ENCODE measurements at places on chromosomes 16 and 17. TPM values are rescaled to one million over a fixed set of nuclear protein-coding genes. Genes with fewer than 3 reads are reported as not detected.

GRCh38 chr16:5032748-5033167, 977 bp downstream of the NAGPA start:
- H3K36me3 ChIP-seq = no peaks in the 10 kb centered on the region
- DNase-seq = no peak
- peak overlapping the region; percentile 79 for H3K4me3 ChIP-seq
- H3K27me3 ChIP-seq = no peaks in the 10 kb centered on the region

The NPTX1 gene
- total RNA-seq = 0.68 TPM

GRCh38 chr17:18772471-18772870, 8.5 kb upstream of the TVP23B start:
- no peak for DNase-seq
- H3K27me3 ChIP-seq = no peaks in the 10 kb centered on the region
- H3K4me3 ChIP-seq = no peak overlapping the region

GRCh38 chr17:9174779-9175574, 153.7 kb downstream of the NTN1 start:
- peaks cover 24% of the 10 kb centered on the region for H3K4me1 ChIP-seq
- no peaks in the 10 kb centered on the region for H3K27me3 ChIP-seq
- H3K4me3 ChIP-seq = no peak overlapping the region

DNA sequence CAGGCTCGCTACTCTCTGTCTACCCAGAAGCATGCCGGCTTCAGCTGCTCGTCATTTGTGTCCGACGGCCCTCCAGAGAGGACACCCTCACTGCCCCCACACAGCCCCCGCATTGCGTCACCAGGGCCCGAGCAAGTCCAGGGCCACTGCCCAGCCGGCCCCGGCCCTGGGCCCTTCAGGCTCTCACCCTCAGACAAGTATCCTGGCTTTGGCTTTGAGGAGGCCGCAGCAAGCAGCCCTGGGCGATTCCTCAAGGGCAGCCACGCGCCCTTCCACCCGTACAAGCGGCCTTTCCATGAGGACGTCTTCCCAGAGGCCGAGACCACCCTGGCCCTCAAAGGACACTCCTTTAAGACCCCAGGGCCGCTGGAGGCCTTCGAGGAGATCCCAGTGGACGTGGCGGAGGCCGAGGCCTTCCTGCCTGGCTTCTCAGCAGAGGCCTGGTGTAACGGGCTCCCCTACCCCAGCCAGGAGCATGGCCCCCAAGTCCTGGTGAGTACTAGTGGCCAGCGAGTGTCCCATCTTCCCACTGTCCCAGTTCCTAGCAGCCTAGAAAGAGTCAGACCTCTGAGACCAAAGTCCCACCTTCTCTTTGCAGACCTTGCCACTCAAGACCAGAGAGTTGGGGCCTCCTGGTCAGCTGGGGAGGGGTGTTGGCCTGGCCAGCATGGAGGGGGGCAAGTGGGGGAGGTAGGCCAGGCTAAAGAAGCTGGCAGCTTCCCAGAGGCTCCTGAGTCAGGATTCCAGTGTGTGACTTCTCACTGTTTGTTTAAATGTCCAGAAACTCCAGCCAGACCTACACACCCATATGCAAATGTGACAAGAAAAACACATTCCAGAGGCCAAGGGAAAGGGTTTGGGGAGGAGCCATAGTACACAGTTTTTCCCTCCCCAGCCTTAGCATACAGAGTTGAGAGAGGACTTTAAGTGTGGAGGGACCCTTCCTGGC, 18.6 kb downstream of the FOXN1 start:
- H3K27ac ChIP-seq = no peak overlapping the region
- H3K36me3 ChIP-seq = no peaks in the 10 kb centered on the region
- DNase-seq = no peak
- peaks cover 3% of the 10 kb centered on the region for H3K4me1 ChIP-seq
- H3K4me3 ChIP-seq = no peak overlapping the region

The CYGB gene
- 17.7 TPM for total RNA-seq

DNA sequence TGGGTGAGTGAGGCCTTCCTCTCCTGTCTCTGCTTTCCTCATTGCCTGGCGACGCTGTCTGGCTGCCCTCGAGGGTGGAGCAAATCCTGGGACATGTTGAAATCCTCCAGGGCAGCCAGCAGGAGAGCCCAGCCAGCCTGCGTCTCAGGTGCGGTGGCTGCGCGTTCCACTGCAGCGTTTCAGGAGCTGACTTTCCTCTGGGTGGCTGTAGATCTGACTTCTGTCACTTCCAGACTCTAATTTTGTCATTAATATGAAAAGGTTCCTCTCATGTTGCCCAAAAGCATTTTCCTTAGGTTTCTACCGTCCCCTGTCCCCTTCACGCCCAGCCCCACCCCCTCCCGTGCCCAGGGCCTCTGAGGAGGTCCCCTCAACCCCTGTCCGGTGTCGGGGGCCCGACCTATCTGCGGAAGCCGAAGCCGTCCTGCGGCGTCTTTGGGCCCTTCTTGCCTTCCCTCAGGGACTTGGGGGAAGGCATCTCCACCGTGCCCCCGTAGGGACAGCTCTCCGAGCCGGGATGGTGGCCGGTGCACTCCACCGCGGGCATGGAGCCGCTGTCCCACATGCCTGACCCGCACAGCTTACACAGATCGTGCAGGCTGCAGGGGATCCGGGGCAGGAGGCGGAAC, 95.1 kb downstream of the TBC1D16 start:
- DNase-seq = no peak
- H3K4me3 ChIP-seq = no peak overlapping the region
- H3K27ac ChIP-seq = no peak overlapping the region
- no peaks in the 10 kb centered on the region for H3K27me3 ChIP-seq

DNA sequence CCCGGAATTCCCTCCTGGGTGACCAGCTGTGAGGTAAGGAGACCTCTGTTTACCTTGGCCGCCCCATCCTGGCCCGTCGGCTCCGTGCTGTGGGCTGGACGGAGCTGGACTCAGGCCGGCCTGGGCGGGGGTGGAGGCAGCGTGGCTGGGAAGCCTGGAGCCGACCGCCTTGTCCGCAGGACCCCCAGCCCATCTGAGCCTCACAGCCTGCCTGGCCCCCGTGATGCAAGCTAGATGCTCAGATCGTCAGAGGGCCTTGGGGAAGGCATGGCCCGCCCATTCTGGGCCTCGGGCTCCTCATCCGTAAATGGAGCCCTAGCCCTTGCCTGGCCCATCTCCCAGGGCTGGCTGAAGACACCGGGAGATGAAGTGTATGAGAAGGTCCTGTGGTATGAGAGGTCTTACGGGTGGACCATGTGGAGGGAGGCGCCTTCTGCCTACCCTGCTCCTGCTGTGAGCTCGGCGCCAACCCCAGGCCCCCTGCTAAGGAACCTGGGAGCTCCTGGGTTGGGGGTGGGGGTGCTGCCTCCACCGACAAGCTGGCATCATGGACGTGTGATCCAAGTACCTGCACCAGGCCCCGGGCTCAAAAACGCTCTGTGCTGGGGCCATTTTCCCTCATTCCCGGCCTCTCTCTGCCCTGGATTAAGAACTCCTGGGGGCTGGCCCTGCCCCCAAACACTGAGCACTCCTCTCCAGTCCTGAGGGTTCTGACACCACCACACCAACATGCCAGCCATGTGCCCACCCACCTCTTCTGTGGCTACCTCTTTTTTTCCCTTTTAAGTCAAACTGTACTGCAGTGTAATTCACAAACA, 5.4 kb upstream of the P2RX1 start:
- peak overlapping the region; percentile 45 for H3K27ac ChIP-seq
- peaks cover 16% of the 10 kb centered on the region for H3K4me1 ChIP-seq
- no peaks in the 10 kb centered on the region for H3K36me3 ChIP-seq

- DNase-seq = no peak
- peak overlapping the region; percentile 95 for H3K4me3 ChIP-seq
- H3K27me3 ChIP-seq = no peaks in the 10 kb centered on the region
- H3K4me1 ChIP-seq = peaks cover 20% of the 10 kb centered on the region
- peaks cover 24% of the 10 kb centered on the region for H3K36me3 ChIP-seq
- peak overlapping the region; percentile 63 for H3K27ac ChIP-seq
These were observed 678 bp downstream of the EXOC7 start for GRCh38 chr17:76102944-76103273.

Measured in thoracic aorta (tissue), 2 donors.